Dermis microvascular lymphatic vessel endothelial cell (primary cell): ENCODE measurements at places on chromosomes 7 and 10. TPM values are rescaled to one million over a fixed set of nuclear protein-coding genes. Genes with fewer than 3 reads are reported as not detected.

ANKRD61 gene
- under 0.01 and 0.25 TPM in 2 replicates for total RNA-seq

RGS10 gene
- 2.3 and 3.6 TPM in 2 replicates for total RNA-seq

ERVW-1 gene
- total RNA-seq, result not detected in 2 replicates

SOSTDC1 gene
- not detected in 2 replicates for total RNA-seq

NME8 gene
- total RNA-seq, result not detected in 2 replicates

CLDN12 gene
- 11.0 and 15.4 TPM in 2 replicates for total RNA-seq

SPDYE1 gene
- not detected in 2 replicates for total RNA-seq

TUBB8 gene
- total RNA-seq, result under 0.01 TPM in 1 of 2 replicates, not detected in the other

TYW1B gene
- total RNA-seq, result 1.4 and 3.7 TPM in 2 replicates

PRRT4 gene
- not detected in 2 replicates for total RNA-seq

LMBR1 gene
- total RNA-seq, result 106 and 159 TPM in 2 replicates

CCL26 gene
- not detected in 2 replicates for total RNA-seq

LBX1 gene
- not detected in 2 replicates for total RNA-seq

NRG3 gene
- 8.2 and 19.1 TPM in 2 replicates for total RNA-seq

HTRA1 gene
- total RNA-seq, result 60.7 and 80.4 TPM in 2 replicates

FBXO24 gene
- total RNA-seq, result 0.13 and 0.25 TPM in 2 replicates

SMKR1 gene
- total RNA-seq, result 0.13 and 0.51 TPM in 2 replicates

COL26A1 gene
- total RNA-seq, result not detected in 2 replicates

CPVL gene
- 0.25 and 0.51 TPM in 2 replicates for total RNA-seq

TAS2R60 gene
- not detected in 2 replicates for total RNA-seq

MAGI2 gene
- total RNA-seq, result 0.26 and 0.89 TPM in 2 replicates

AOC1 gene
- not detected in 2 replicates for total RNA-seq

OR2A1 gene
- total RNA-seq, result under 0.01 TPM in 2 replicates

JCAD gene
- 50.6 and 69.3 TPM in 2 replicates for total RNA-seq

SFXN2 gene
- total RNA-seq, result 6.8 and 6.9 TPM in 2 replicates

LIPK gene
- total RNA-seq, result not detected in 2 replicates

BTAF1 gene
- 23.7 and 25.8 TPM in 2 replicates for total RNA-seq

FANK1 gene
- 1.0 TPM in 2 replicates for total RNA-seq

MNX1 gene
- total RNA-seq, result under 0.01 TPM in 2 replicates

VSTM2A gene
- not detected in 2 replicates for total RNA-seq

FOXI2 gene
- total RNA-seq, result not detected in 2 replicates

RAMP3 gene
- total RNA-seq, result 32.3 and 213 TPM in 2 replicates

CD36 gene
- 151 and 259 TPM in 2 replicates for total RNA-seq

UTF1 gene
- total RNA-seq, result not detected in 2 replicates

CUZD1 gene
- 0.25 and 0.26 TPM in 2 replicates for total RNA-seq

ADAM12 gene
- total RNA-seq, result 0.64 and 1.3 TPM in 2 replicates

RASA4B gene
- 2.6 and 2.8 TPM in 2 replicates for total RNA-seq

WEE2 gene
- total RNA-seq, result under 0.01 and 0.13 TPM in 2 replicates

TAS2R5 gene
- 0.26 and 0.51 TPM in 2 replicates for total RNA-seq
